Urinary bladder (tissue), 4 donors: ENCODE measurements at places on chromosomes 5 and 9. TPM values are rescaled to one million over a fixed set of nuclear protein-coding genes. Genes with fewer than 3 reads are reported as not detected.

The PTGDS gene
- 3.3 TPM for total RNA-seq

The C6 gene
- total RNA-seq: 1.1 TPM

The SLIT3 gene
- 109 TPM for total RNA-seq

The C5orf58 gene
- not detected for total RNA-seq

The SIT1 gene
- 0.48 TPM for total RNA-seq

The SPATA31A3 gene
- not detected for total RNA-seq

The DELE1 gene
- total RNA-seq: 55.9 TPM

The TEK gene
- total RNA-seq: 36.5 TPM

The SHISAL2B gene
- not detected for total RNA-seq

The HTR1A gene
- not detected for total RNA-seq

The SLC35A4 gene
- total RNA-seq: 17.0 TPM

The OTP gene
- not detected for total RNA-seq

The RASGEF1C gene
- total RNA-seq: 0.69 TPM

The INSYN2B gene
- 0.26 TPM for total RNA-seq

The ACTL7A gene
- total RNA-seq: not detected

The DMXL1 gene
- total RNA-seq: 134 TPM

The CXCL14 gene
- 16.0 TPM for total RNA-seq

The CNTFR gene
- total RNA-seq: 5.6 TPM

The NUTM2G gene
- not detected for total RNA-seq

The BHMT2 gene
- 4.1 TPM for total RNA-seq

The ECSCR gene
- 23.8 TPM for total RNA-seq

The NR3C1 gene
- total RNA-seq: 80.2 TPM

The RANBP3L gene
- 5.7 TPM for total RNA-seq

The WDR31 gene
- 1.7 TPM for total RNA-seq

The SCGB3A2 gene
- total RNA-seq: not detected

The B4GALT7 gene
- 14.3 TPM for total RNA-seq

The TNPO1 gene
- total RNA-seq: 187 TPM

The SUSD3 gene
- total RNA-seq: 1.5 TPM

The GLRA1 gene
- total RNA-seq: not detected

The FKTN gene
- 48.9 TPM for total RNA-seq

The N4BP3 gene
- total RNA-seq: 4.2 TPM

The HBEGF gene
- 9.7 TPM for total RNA-seq
